ENCODE measurements at places on chromosomes 1 and 21.

DNA sequence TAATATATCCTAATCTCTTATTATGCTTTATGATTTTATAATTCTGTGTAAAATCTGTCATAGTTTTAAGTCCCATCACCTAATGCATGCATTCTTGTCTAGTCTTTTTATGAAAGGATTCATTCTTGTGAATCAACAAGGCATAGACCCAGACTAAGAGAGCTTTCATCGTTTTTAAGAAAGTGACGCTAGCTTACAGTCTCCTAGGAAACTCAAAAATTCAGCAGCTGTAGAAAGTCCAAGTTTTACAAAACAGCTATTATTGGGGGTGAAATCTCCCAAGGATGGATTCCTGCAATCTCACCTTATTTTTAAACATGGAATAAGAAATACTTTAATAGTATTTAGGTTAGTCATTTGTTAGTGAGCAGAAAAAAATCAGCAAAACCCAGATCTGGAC is 104.7 kb downstream of the NCAM2 start:
- no peak for DNase-seq

DNA sequence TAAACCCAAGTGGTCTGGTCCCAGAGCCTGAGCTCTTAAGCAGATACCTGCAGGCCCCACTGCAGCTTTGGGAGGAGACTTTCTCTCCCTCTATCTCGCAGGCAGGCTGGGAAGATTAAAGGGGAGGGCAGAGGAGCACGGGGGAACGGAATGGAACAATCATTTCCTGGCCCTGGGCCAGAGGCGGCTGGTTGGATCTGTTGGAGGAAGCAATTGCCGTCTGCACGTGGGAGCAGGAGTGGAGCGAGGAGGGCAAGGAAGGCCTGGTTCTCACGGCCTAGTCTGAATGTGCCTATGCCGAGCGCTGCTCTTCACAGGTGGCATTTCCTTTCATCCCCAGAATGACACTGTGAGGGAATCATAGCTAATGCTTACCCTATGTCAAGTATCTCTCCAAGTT is 23.7 kb downstream of the NKAIN1 start:
- DNase-seq, result no peak

DNA sequence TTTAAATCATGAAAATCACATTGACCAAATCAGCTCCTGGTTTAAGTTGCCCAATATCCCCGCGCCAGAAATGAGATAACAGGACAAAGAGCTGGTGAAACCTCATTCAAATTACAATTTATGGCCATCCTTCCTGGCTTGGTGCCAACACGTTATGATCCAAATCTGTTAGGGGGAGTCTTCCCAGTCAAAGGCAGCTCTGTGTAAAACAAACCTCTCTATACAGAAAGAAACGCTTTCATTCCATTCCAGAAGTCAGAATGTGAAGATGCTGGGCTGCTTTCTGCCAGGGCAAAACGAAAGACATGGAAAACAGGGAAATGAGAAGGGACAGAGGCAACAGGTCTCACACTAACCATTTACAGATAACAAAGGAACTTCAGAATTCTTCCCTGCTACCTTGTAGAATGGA is 53.5 kb upstream of the TIAM1 start:
- DNase-seq, result no peak

DNA sequence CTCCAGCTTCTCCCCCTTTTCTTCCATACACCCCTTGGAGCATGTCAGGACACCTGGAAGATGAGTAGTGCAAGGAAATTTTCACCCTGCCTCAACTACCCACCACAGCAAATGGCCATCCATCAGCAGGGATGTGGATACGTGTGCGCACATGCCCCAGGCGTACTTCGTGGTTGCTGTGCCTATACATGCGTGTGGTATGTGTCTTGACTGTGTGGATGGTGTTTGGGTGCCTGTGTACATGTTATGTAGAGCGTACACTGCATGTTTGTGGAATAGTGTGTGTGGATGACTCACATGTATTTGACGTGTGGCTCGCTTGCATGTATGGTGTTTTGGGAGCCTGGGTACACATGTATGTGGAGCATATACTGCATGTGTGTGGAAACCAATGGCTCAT is 158.5 kb downstream of the RRAGC start:
- no peak for DNase-seq

- DNase-seq, result no peak
Measured at GRCh38 chr1:93437976-93438605, 9.8 kb upstream of the FNBP1L start.

DNA sequence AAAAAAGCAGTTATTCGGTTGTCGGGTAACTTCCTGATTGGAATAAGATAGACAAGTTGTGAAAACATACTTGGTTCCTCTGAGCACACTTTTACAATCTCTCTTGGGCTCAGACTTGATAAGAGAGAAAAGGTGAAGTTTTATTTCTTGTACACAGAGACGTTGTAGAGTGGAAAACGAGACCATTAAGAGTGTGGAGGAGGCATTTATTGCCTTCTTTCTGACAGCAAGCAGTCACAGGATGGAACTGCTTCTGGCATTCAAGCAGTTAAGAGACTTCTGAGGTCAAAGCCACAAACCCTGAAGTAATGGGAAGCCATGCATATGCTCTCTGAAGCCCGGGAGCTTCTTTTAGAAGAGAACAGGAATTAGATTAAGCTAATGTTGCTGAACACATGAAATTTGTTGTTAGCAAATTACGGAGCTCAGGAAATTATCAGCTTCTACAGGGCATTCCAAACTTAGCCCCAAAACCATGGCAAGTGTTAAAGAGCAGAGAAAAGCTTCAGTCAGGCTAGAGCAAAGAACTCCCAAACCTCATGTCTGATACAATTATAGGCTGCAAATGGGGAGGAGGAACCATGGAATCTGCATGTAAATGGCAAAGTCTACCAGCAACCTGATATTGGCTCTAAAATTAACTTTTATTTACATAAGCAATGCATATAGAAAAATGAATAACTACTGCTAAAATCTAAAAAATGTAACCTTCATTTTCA is 26.0 kb downstream of the S1PR1 start:
- DNase-seq, result no peak

GRCh38 chr1:18687273-18687672 is 56.6 kb downstream of the PAX7 start:
- no peak for DNase-seq

- DNase-seq, result no peak
Measured at GRCh38 chr1:206909161-206909882, 12.1 kb downstream of the IL24 start.
